H1 (cell line): ENCODE measurements at places on chromosomes 4 and X. TPM values are rescaled to one million over a fixed set of nuclear protein-coding genes. Genes with fewer than 3 reads are reported as not detected.

DNA sequence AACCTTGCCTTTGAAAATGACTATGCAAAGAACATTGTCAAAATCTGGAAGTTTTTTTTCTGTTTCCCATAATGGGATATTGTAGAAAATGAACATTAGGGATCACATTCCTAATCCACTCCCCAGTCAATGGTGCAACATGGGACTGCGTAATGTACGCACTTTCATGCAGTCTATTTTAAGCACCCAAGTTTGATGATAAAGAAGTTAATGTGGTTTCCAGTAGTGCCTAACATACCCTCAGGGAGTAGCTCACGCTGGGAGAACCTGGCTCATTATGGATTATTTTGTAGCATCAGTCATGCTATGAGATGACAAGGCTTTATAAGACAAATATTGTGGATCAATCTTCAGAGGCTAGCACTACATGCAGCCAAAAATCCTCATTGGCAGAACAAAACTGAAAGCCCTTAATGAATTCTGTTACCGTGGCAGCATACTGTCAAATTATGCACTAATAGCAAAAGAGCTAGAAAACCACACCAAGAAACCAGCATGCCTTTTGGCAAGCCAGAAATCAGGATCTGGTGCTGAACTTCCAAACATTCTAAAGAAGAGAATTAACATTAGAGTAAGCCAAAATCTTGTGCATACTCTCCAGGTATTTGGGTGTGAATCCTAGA lies 1392.8 kb upstream of the TENM3 start:
- no peak overlapping the region for H3K27ac ChIP-seq
- H3K27me3 ChIP-seq: no peaks in the 10 kb centered on the region
- H3K4me1 ChIP-seq: no peaks in the 10 kb centered on the region

GRCh38 chrX:35351795-35352483 lies 409.3 kb downstream of the FAM47B start:
- DNase-seq: no peak
- no peaks in the 10 kb centered on the region for H3K4me1 ChIP-seq
- no peak overlapping the region for H3K27ac ChIP-seq
- H3K27me3 ChIP-seq: no peaks in the 10 kb centered on the region

MAGEE2 gene
- total RNA-seq: not detected in 2 replicates

- no peaks in the 10 kb centered on the region for H3K27me3 ChIP-seq
- no peaks in the 10 kb centered on the region; the same call in 1 of the 2 replicates for H3K4me1 ChIP-seq
- no peaks in the 10 kb centered on the region for H3K36me3 ChIP-seq
- no peak overlapping the region for H3K4me3 ChIP-seq
- DNase-seq: no peak
Measured at GRCh38 chr4:9994246-9994847, 26.9 kb downstream of the SLC2A9 start.

DNA sequence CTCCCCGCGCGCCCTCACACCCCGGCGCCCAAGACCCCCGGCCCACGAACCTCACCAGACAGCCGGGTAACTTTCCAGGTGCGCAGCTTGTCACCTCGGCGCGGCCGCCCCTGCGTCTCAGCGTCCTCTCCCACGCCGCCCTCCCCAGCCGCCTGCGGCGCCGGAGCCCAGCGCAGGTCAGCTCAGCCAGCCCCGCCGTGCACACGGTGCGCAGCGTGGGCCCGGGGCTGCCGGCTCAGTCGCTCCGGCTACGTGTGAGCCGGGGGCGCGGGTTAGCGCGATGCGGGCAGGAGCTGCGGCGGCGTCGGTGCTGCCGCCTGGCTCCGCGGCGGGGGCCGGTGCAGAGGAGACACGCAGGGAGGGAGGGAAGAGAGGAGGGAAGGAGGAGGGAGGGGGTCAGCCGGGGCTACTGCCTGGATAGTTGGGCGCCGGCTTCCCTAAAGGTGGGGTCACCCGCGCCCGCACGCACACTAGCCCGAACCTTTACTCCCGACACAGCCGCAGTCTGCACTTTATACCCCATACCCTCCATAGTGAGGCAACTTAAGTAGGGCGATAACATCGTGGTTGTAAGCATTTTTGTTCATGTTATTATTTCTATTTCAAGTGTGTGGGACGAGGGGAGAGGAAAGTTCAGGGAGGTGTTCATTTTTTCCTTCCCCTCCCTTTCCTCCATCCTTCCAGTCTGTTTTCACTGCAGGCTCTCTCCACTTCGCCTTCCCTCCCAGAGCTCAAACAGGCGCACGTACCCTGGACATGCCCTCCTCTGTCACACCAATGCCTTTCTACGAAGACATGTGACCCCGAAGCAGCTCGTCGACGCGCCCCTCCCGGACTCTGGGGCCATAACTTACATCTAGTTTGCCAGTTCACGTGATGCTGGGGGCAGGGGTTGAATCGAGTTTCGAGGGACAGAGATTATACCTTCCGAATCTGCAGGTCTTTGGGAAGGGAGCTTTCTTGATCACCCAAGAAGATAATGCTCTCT lies at the start of gene PRKG2:
Gene PRKG2, minus strand, starts transcription at position 342 of the 988 bp plus-strand sequence. CDS start 10,175 bp downstream, outside the sequence.
- H3K4me1 ChIP-seq: peaks cover 3% of the 10 kb centered on the region
- H3K27me3 ChIP-seq: peaks cover 43% of the 10 kb centered on the region
- no peak within 1 kb of the TSS for H3K27ac ChIP-seq

DNA sequence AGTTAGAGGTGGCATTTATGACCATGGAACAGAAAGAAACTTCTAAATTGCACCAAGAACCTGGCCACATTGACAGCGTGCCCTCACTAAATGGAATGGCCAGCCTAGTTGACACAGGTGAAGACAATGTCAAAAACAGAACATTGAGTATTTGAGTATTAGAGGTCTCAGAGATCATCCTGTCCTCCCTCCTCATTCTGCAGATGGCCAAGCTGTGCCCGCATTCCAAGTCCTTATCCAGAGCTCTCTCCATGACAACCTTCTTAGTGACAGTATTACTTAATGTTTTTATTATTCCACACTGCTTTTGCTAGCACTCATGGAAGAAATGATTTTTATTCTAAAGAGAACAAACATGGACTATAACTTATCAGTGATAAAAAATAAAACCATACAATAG lies 9.9 kb upstream of the CCDC110 start:
- H3K36me3 ChIP-seq: no peaks in the 10 kb centered on the region
- no peak overlapping the region for H3K27ac ChIP-seq
- peaks cover 29% of the 10 kb centered on the region for H3K27me3 ChIP-seq
- H3K4me1 ChIP-seq: peaks cover 8% of the 10 kb centered on the region

DNA sequence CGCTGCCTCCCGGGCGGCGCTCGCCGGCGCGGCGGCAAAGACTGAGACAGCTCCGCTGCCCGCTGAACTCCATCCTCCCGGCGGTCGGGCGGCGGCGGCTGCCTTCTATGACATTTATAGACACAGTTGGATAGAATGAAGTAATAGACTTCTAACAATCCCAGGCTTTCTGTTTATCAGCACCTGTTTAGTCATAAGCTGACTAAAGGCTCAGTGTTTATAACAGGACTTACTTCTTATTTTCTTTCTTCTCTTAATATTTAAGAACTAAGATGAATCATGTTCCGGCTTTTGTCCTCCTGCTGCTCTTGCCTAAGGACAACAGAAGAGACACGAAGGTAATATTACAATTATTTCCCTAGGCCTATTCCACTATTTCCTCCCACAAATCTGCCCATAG lies 3.9 kb downstream of the ARL13A start:
- no peak overlapping the region for H3K27ac ChIP-seq
- no peak overlapping the region for H3K4me3 ChIP-seq
- no peaks in the 10 kb centered on the region for H3K36me3 ChIP-seq
- no peaks in the 10 kb centered on the region for H3K4me1 ChIP-seq
- no peak for DNase-seq
- H3K27me3 ChIP-seq: no peaks in the 10 kb centered on the region

- H3K27me3 ChIP-seq: no peaks in the 10 kb centered on the region
- peak overlapping the region; percentile 87 for H3K4me3 ChIP-seq
- no peak for DNase-seq
- 0 out of 2 replicates have a peak overlapping the region, but pooled peaks have one; percentile 94 for H3K27ac ChIP-seq
- H3K4me1 ChIP-seq: no peaks in the 10 kb centered on the region
- H3K36me3 ChIP-seq: no peaks in the 10 kb centered on the region
Measured at GRCh38 chr4:77861495-77861894, 1.1 kb upstream of the MRPL1 start.

HMGB3 gene
- total RNA-seq: 340 and 346 TPM in 2 replicates

DNA sequence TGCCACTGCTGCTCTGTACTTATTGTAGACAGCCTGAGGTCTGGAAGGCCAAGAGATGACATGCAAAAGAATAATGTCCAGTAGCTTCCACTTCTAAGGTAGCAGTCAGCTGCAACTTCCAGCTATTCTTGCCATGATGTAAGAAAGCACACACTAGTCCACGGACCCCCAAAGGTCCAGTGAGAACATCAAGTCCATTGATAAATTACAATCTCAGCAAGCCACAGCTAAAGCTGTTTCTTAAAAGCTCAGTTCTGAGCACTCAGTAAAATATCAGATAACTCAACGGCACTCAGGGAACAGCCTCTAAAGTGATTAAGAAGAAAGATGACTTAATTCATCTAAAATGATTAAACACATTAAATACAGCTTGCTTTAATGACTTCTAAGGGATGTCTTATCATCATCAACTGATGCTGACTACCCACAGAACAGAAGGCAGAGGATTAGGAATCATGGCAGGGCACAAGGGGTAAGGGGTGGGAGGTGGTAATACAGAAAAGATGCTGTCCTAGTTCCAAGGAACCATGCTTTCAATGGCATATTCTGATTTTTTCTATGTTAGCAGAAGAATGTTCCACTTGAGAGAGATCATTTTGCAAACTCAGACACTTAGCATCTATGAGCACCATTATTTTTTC lies 99.1 kb upstream of the CBR4 start:
- H3K27me3 ChIP-seq: no peaks in the 10 kb centered on the region
- peaks cover 6% of the 10 kb centered on the region; the same call in 1 of the 2 replicates for H3K4me1 ChIP-seq
- H3K36me3 ChIP-seq: peaks cover 4% of the 10 kb centered on the region

- H3K27me3 ChIP-seq: no peaks in the 10 kb centered on the region
- peaks cover 5% of the 10 kb centered on the region for H3K4me1 ChIP-seq
- no peaks in the 10 kb centered on the region for H3K36me3 ChIP-seq
- no peak overlapping the region for H3K4me3 ChIP-seq
Measured at GRCh38 chrX:39766855-39767254, 330.9 kb downstream of the BCOR start.

CYLC1 gene
- total RNA-seq: not detected in 2 replicates

DNA sequence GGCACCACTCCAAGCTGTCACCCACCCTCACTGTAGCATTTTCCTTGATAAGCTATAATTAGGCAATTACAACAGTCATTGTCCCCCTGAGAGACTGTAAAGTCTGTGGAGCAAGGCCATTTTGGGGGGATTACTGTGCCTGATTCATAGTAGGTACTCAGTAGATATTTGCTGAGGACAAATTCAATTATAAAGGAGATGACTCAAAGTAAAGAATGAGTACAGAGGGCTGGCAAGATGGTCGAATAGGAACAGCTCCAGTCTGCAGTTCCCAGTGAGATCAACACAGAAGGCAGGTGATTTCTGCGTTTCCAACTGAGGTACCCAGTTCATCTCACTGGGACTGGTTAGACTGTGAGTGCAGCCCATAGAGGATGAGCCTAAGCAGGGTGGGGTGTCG lies 42.0 kb downstream of the MAOB start:
- no peaks in the 10 kb centered on the region for H3K27me3 ChIP-seq
- H3K4me1 ChIP-seq: no peaks in the 10 kb centered on the region
- H3K4me3 ChIP-seq: no peak overlapping the region
- no peaks in the 10 kb centered on the region for H3K36me3 ChIP-seq

RLIM gene
- 32.9 and 34.6 TPM in 2 replicates for total RNA-seq

- peaks cover 12% of the 10 kb centered on the region for H3K4me1 ChIP-seq
- peak overlapping the region; percentile 66; the same call in 1 of the 2 replicates for H3K27ac ChIP-seq
- no peaks in the 10 kb centered on the region for H3K36me3 ChIP-seq
- DNase-seq: peak; percentile 60
Measured at GRCh38 chr4:135186002-135186401, 984.4 kb upstream of the PABPC4L start.

- H3K27me3 ChIP-seq: no peaks in the 10 kb centered on the region
- no peak overlapping the region for H3K4me3 ChIP-seq
- no peaks in the 10 kb centered on the region for H3K4me1 ChIP-seq
- no peak for DNase-seq
- no peaks in the 10 kb centered on the region for H3K36me3 ChIP-seq
- H3K27ac ChIP-seq: no peak overlapping the region
Measured at GRCh38 chrX:9539605-9540387, 74.9 kb downstream of the TBL1X start.

GRCh38 chr4:48862038-48862437 lies 31.1 kb downstream of the OCIAD1 start:
- no peak for DNase-seq
- no peaks in the 10 kb centered on the region for H3K4me1 ChIP-seq
- H3K27me3 ChIP-seq: no peaks in the 10 kb centered on the region
- H3K36me3 ChIP-seq: peaks cover 19% of the 10 kb centered on the region
- no peak overlapping the region for H3K4me3 ChIP-seq

DIPK2B gene
- not detected in 2 replicates for total RNA-seq

GRCh38 chr4:37392521-37393255 lies 148.1 kb downstream of the NWD2 start:
- no peak overlapping the region for H3K27ac ChIP-seq
- no peak for DNase-seq
- no peaks in the 10 kb centered on the region for H3K27me3 ChIP-seq
- no peak overlapping the region for H3K4me3 ChIP-seq
- H3K36me3 ChIP-seq: no peaks in the 10 kb centered on the region

DCLK2 gene
- 0.27 and 0.37 TPM in 2 replicates for total RNA-seq

- no peak overlapping the region; the same call in 1 of the 2 replicates for H3K27ac ChIP-seq
- H3K27me3 ChIP-seq: no peaks in the 10 kb centered on the region
- no peaks in the 10 kb centered on the region for H3K36me3 ChIP-seq
- H3K4me3 ChIP-seq: peak overlapping the region; percentile 69
Measured at GRCh38 chrX:40171513-40172400, 74.0 kb upstream of the BCOR start.

DNA sequence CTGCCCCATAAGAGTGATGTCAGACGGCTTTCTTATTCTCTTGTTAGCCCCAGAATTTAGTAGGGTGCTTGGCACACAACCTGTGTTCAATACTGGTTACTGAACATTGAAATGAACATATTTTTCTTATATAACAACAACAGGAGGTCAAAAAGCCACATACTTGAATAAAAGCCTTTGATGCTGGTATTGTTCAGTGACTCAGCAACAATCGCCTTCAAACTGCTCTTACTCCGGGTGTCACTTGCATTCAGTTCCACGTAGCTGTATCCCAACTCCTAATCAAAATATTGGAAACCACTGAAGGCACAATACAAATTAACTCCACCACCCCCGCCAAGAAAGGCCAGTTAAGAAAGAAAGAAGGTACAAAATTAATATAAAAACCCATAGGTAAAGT lies 61.5 kb downstream of the RFC1 start:
- H3K4me3 ChIP-seq: no peak overlapping the region
- no peak overlapping the region for H3K27ac ChIP-seq
- H3K27me3 ChIP-seq: no peaks in the 10 kb centered on the region
- DNase-seq: no peak
- H3K36me3 ChIP-seq: peaks cover 30% of the 10 kb centered on the region

OTUD6A gene
- 0.17 TPM in 1 of 2 replicates, not detected in the other for total RNA-seq

DNA sequence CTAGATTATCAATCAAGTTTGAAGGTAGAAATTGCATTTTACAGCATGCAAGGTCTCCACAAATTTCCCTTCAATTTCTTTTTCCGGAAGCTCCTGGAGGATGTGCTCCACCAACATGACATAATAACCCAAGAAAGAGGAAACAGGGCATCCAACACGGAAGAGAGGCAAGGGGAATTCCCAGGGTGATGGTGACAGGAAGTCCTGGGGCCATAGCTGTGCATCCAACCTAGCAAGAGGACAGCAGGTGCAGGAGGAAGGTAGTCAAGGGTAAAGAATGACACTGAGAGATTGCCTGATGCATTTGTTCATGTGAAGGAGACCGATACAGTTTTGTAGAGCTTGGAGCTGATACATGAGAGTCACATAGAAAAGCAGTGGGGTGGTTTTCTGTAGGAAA lies 115.7 kb upstream of the LSM6 start:
- H3K27me3 ChIP-seq: no peaks in the 10 kb centered on the region
- no peak for DNase-seq
- H3K4me1 ChIP-seq: no peaks in the 10 kb centered on the region
- no peak overlapping the region for H3K27ac ChIP-seq

- H3K4me3 ChIP-seq: no peak overlapping the region
- no peaks in the 10 kb centered on the region for H3K36me3 ChIP-seq
- no peak for DNase-seq
- no peaks in the 10 kb centered on the region for H3K4me1 ChIP-seq
Measured at GRCh38 chrX:139448996-139449395, 81.5 kb upstream of the F9 start.
